Right renal cortex interstitium (tissue), 3 donors: ENCODE measurements at places on chromosomes 16 and 17. TPM values are rescaled to one million over a fixed set of nuclear protein-coding genes. Genes with fewer than 3 reads are reported as not detected.

- no peak for DNase-seq
Observed at GRCh38 chr17:12756786-12757185, 32.5 kb upstream of the ARHGAP44 start.

DNA sequence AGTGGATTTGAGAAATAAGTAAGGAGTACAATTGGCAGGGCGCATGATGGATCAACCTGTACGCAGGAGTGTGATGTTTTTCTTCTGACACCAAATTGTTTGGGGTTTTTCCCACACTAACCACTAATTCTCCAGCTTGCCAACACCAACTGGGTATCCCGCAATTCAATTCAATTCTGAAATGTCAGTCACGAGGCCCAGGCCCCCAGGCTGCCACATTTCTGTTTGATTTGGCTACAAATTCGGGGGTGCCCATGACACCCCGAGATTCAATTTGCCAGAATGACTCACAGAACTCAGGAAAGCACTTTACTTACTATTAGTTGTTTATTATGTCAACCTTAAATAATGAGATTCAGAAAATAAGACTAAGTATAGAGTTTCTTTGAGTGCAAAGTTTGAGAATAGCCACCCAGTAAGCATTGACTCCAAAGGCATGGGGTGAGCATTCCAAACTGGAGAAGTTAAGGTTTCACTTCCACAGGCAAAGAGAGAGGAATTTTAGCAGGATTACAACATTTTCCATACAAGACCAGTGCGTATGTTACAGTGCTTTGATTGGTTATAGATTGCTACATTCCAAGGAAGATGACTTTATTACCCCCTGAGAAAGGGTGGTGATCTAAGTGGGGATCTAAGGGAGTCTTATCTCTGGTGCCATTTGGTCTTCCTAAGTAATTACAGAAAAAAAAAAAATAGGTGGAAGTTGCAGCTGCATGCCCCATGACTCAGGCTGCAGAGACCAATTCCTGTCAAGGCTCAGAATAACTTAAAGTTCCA lies 11.5 kb downstream of the SLC46A1 start:
- no peak for DNase-seq

- DNase-seq, result no peak
Observed at GRCh38 chr16:75002474-75002873, 3.6 kb downstream of the ZNRF1 start.

DNA sequence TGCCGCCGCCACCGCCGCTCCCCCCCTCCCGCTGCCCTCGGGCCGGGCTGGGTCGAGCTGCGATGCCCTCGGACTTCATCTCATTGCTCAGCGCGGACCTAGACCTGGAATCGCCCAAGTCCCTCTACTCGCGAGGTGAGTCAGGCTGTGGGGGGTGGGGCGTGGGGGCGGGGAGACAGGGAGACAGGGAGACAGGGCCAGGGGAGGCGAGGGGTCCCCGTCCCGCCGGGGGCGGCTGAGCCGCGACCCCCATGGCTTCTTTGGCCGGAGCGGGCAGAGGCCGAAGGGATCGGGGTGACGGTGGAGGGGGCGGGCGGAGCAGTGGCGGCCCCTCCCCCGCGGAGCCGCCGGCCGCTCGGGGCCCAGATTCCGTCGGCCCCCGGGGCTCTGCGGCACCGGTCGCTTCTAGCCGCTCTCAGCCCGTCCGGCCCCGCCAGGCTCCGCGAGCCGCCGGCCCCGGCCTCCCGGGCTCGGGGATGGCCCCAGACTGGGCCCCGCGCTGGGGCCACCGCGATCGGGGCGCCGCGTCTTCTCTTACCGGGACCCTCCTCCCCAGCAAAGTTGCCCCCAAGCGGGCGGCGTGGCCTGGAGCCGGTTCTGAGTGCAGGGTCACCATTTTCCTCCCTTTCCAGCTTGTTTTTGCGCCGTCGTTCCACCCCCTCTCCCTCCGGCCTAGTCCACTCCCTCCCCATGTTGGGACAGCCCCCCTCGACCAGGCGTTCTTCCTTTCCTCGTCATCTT lies 644 bp downstream of the NFAT5 start:
- DNase-seq, result no peak

The C17orf75 gene
- polyA plus RNA-seq, result 40.4 TPM
